ENCODE measurements at places on chromosomes 7 and 10.

DNA sequence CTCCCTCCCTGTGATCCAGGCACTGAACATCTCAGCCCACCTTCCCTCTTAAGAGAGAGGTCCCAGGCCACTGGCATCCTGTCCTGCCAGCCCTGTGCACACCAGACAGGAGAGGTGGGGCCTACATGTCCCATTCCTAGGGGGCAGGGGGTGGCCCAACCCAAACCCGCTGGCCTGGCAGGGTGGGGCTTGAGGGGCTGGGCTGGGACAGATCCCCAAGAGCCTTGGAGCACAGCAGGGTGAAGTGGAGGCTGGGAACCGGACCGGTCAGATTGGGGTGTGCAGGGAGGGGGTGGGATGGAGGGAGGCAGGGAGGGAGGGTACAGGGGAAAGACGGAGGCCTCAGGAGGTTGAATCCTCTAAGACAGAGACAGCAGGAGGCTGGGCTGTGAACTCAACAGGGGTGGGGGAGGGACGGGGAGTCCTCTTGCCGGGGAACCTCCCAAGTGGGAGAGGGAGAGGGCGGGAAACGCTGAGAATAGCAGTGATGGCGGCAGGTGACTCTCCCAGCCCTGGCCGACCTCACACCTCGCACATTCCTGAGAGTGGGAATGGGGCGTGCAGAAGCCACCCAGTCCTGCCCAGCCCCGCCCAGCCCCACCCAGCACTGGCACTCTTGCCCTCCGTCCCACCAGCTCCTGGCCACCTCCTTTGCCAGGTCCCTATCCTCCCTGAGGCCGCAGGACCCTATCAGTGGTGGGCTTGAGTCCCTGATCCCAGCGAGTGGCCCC, 6.7 kb downstream of the TSC22D4 start:
- no peak for DNase-seq

GRCh38 chr10:11170993-11171851, 153.6 kb downstream of the CELF2 start:
- DNase-seq, result no peak

GRCh38 chr10:132399117-132400035, 2.4 kb downstream of the PWWP2B start:
- no peak for DNase-seq

DNA sequence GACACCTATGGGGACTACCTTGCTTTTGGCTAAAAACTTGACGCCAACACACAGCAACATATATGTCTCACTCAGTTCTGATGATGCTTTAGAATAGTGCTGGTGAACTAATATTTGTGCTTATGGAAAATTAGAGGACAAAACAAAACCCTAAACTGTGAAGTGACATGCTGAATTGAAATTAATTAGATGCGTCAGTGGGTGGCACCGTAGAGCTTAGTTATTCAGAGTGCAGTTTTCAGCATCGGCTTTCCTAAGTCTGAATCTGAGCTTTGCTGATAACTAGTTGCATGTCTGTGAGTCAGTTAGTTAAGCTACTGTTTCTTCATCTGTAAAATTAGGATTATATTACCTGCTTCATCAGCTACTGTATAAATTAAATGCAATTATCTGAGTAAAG, 245.0 kb upstream of the SORCS1 start:
- DNase-seq, result no peak

- DNase-seq, result no peak
Observed at GRCh38 chr7:115297656-115298055, 375.8 kb downstream of the MDFIC start.

- DNase-seq, result no peak
Observed at GRCh38 chr7:105450177-105450861, 61.6 kb upstream of the SRPK2 start.

DNA sequence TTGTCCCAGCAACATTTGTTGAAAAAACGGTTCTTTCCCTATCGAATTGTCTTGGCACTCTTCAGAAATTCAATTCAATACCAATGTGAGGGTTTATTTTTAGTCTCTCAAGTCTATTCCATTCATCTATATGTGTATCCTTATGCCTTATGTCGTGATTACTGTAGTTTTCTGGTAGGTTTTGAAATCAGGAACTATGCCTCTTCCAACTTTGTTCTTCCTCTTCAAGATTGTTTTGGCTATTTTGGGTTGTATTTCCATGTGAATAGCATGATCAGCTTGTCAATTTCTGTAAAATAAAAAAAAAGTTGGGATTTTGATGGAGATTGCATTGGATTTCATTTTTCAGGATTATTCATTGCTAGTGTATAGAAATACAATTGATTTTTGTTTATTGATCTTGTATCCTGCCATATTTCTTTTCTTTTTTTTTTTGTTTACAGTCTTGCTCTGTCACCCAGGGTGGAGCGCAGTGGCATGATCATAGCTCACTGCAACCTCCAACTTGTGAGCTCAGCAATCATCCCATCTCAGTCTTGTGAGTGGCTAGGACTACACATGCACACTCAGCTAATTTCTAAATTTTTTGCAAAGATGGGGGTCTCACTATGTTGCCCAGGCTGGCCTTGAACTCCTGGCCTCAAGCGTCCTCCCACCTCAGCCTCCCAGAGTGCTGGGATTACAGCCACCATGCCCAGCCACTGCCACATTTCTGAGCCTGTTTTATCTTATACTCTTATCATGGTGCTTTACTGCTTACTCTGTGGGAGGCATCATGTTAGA, 46.2 kb upstream of the MKLN1 start:
- no peak for DNase-seq

DNA sequence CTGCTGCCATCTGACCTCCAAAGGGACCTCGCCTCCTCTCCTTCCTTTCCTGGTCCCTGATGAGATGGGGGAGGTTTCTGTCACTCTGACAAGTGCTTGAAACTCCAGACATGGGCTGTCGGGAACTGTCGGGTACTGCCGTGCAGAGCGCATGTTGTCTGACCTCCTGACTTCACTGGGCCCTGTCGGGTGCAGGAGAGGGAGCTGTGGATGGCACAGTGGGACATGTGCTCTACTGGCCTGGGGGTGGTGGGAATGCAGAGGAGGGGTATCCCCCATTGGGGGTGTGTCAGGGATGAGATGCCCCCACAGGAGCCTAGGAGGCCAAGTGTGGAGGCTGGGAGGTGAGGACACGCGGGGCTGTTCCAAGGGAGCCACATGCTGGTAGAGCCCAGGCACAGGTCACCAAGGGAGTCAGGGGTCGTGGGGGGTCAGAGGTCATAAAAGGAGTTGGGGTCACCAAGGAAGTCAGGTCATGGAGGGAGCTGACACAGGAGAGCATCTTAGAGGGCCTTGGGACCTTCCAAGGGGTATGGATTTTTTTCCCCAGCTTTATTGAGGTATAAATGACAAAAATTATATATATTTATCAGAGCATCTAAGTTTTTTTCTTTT, 30.9 kb downstream of the TMEM120A start:
- no peak for DNase-seq

DNA sequence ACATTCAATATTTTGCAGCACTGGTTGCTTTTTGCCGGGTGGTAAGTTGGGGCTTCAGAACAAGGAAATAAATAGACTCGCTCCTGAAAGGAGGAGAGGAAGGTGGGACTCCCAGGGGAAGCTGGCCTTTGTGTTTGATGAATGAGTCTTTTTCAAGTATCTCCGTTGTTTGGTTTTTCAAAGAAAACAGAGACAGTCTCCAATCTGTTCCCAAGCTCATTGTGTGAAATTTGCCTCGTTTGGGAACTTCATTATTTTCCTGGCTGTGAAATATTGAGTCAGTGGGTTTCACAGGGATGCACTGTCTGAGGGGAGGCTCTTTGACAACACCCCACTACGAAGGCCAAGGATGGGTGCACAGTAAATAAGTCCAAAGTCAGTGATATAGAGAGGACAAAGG, 38.7 kb upstream of the KIAA1217 start:
- DNase-seq, result no peak

Measured in activated CD4-positive, CD25-positive, alpha-beta regulatory T cell treated with anti-CD3 and anti-CD28 coated beads, Interleukin-2, amount 50 U/mL, for 72 hours (primary cell).